ENCODE measurements at places on chromosomes 4 and X. TPM values are rescaled to one million over a fixed set of nuclear protein-coding genes. Genes with fewer than 3 reads are reported as not detected.

Gene S100P
- total RNA-seq, result not detected

Gene FGF16
- total RNA-seq, result not detected

Gene GNL3L
- 52.9 TPM for total RNA-seq

- DNase-seq, result no peak
Observed at GRCh38 chr4:147714575-147715401, 17.1 kb upstream of the ARHGAP10 start.

DNA sequence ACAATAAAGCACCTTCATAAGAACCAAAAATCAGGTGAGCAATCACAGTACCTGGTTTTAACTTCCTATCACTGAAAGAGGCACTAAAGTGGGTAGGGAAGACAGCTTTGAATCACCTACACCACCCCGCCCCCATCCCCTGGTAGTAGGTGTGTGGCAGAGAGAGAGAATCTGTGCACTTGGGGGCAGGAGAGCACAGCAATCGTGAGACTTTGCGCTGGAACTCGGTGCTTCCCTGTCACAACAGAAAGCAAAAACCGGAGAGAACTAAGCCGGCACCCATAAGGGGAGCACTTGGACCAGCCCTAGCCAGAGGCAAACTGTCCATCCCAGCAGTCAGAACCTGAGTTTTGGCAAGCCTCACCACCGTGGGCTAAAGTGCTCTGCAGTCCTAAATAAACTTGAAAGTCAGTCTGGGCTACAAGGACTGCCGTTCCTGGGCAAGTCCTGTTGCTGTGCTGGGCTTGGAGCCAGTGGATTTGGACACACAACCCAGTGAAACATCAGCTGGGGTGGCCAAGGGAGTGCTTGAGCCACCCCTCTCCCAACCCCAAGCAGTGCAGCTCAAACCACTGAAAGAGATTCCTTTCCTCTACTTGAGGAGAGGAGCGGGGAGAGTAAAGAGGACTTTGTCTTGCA lies 32.1 kb downstream of the NDUFB11 start:
- DNase-seq, result no peak

DNA sequence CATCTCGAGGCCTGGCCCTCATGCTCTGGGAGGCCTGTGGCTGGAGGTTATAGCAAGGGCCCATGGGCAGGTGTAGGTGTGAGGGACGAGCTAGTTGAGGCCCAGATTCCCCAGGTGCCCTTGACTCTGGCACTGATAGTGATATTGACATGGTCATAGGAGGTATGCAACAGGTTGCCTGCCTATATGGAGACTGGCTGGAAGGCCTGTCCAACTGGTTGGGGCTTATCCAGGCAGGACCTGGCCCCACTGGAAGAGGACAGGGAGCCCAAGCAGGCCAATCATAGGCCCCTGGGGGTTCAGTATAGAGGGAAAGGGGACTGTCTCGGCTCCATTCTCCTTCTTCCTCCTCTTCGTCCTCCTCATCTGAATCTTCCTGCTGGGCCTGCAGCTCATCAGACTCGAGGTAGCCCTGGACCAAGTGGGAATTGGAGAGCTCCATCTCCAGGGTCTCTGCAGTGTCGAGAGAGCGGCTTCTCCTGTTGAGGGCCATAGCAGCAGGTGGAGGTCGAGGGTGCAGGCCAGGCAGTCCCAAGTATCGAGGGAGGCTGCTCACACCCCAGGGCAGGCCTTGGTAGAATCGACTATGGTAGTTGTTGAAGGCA lies 15.3 kb downstream of the AMER1 start:
- no peak for DNase-seq

All from neural crest cell (in vitro differentiated cells).